ENCODE measurements at places on chromosomes 4 and X.

- DNase-seq = no peak
Observed at GRCh38 chr4:2363056-2363721, 55.3 kb downstream of the ZFYVE28 start.

DNA sequence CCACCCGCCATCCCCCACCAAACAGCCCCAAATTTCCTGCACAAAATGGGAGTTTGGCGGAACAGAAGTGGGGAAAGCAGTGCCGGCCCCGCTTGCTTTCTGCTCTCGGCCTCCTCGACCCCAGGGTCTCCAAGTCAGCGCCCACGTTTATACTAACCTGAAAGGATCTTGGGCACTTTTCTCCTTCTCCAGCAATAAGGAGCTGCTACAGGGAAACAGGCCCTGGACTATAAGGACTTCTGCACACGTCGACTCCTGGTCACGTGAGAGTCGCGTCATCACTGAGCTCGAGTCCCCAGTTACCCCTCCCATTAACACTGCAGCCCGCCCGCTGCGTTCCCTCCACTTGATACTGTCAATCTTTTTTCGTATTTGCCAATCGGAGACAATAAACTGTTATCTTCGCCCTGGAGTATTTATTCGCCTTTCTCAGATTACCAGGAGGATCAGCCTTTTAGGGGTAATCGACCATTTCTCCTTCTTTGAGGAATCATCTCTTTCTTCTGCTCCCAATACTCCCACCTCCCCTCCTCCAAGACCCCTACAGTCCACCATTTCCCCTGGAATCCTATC lies at the start of gene TCEAL8:
Gene TCEAL8 (minus strand): TSS at position 235 of the 573 bp plus-strand sequence. CDS start 1,176 bp downstream, outside the sequence.
- peak; percentile 79 for DNase-seq

- no peak for DNase-seq
Observed at GRCh38 chrX:154800478-154801210, 4.6 kb downstream of the MPP1 start.

DNA sequence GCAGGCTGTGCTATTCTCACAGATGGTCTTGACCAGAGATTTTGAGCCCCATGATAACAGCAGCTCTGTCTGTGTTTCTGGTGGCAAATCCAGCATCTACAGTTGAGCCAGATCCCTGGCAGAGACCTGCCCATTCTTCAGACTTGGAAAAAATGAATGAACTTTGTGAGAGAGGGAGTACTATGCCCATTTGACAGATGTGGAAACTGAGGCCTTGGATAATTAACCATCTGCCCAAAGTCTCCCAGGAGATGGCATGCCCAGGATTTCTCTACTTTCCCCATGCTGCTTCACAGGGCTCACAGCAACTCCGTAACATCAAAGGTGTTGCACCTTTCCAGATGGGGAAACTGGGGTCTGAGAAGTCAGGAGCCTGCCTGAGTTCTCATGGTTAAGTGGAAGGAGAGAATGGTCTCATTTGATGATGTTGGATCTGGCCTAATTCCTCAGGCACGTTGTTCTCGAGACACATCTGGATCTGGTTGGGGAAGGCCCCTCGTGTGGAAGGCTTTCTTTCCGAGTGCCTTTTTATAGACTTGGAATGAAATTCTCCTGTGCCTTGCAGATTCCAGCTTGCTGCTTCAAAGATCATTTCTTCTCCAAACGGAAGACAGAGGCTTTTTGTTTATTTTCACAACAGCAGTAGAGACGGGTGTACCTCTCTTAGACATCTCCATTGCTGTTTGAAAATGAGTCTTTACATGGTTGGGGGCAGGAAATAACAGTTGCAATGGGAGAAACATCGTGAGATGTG lies 73.3 kb upstream of the STX18 start:
- no peak for DNase-seq

GRCh38 chrX:140123446-140123845 lies 158.1 kb upstream of the CXorf66 start:
- no peak for DNase-seq

GRCh38 chr4:38663801-38664705 lies at the start of gene KLF3:
Gene KLF3, plus strand, starts transcription at chr4:38664199. Its CDS starts 16,427 bp downstream, at chr4:38680626.
- peak; percentile 95 for DNase-seq

DNA sequence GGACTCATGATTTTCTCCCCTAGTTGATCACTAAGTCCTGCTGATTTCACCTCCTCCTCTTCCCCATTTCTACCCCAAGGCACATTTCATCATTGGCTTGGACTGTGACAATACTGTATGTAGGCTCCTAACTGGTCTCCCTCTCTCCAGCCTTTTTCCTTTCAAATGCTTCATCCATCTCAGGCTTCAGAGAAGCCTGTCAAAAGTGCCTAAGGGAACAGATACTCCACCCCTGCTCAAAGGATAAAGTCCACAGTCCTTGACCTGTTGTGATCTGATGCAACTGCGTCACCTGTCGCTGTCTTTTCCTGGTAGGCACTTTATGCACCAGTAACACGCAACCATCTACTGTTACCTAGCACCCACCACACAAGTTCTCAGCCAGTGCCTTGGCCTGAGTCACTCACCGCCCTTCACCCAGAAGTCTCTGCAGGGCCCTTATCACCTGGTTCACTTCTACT lies 12.8 kb downstream of the SCARB2 start:
- DNase-seq = peak; percentile 27

DNA sequence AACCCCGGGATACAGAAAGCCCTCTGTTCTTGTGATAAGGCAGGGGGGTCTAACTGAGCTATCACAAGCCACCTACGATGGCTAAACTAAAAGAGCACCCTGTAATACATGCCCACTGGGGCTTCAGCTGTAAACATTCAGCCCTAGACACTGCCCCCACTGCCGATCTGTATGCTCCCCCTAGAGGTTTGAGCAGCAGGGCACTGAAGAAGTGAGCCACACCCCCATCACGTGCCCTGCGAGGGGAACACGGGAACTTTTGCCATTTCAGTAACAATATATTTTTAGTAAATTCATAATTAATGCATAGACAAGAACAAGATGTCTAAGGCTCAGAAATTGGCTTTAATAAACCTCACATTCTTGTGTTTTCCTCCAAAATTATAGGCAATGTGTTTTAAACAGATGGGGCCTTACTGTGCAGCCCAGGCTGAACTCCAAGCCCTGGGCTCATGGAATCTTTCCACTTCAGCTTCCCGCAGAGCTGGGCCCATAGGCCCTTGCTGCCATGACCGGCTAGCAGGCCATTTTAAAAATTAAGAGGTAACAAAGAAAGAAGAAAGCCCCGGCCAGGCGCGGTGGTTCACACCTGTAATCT lies 235.3 kb upstream of the SFRP2 start:
- no peak for DNase-seq

- DNase-seq = no peak
Observed at GRCh38 chr4:98994474-98995182, 893 bp upstream of the METAP1 start.

- no peak for DNase-seq
Observed at GRCh38 chr4:41418444-41418843, 119.5 kb upstream of the LIMCH1 start.

DNA sequence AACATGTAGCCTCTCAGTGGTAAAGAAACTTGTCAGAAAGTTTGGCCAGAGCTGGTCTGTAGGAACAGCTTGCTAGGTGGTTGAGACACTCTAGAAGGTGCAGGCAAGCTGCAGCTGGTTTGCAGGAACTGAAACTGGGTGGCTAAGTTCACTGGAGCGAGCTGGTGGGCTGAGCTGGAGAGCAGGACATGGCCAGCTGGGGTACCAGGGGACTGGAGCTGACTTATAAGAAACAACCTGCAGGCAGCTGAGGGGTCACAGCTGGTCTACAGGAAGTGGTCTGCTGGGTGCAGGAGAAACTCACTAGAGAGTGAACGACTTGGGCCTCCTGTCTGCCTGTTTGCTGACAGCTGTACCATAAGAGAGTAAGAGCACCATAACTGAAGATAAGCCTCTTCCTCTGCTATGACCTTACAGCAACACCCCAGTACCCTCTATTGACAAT lies 157.1 kb upstream of the LNX1 start:
- DNase-seq = no peak

- DNase-seq = no peak
Observed at GRCh38 chr4:145351922-145352321, 129.7 kb upstream of the SMAD1 start.

DNA sequence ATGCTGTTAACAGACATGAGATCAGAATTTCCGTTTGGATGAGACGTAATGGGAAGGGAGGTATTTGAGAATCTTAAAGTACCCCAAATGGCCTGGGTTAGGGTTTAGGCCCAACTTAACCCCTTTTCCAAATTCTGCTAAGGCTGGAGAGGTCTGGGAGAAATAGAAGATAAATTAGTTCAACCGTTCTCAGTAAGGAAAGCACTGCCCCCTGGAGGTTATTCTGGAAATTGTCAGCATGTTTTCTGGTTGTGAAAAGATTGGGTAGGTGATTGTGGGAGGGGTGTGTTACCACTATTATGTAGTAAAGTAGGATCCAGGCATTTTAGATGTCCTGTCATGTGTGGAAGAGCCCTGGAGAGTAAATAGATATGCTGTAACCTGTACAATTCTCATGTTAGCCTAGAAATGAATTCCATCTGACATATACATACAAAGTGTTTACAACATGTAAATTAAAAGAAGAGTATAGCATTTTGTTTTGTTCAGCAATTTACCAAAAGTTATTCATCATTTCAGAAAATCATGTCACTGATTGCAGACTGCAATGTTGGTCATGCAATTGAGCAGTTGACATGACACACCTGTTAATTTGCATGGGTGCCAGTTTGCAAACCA lies 26.8 kb upstream of the GRXCR1 start:
- peak; percentile 15 for DNase-seq

- DNase-seq = no peak
Observed at GRCh38 chrX:107450823-107451509, 1.5 kb downstream of the FRMPD3 start.

DNA sequence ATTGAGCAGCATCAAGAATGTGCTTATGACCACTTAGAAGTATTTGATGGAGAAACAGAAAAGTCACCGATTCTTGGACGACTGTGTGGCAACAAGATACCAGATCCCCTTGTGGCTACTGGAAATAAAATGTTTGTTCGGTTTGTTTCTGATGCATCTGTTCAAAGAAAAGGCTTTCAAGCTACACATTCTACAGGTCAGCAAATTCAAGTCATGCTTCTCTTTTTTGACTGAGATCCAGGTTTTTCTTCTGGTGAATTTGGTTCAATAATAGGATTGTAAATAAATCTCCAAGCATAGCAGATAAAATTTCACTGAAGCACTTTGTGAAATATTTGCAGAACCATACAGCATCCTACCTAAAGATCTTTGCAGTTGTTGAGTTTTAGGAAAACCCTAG lies 218.1 kb downstream of the TLL1 start:
- DNase-seq = no peak

DNA sequence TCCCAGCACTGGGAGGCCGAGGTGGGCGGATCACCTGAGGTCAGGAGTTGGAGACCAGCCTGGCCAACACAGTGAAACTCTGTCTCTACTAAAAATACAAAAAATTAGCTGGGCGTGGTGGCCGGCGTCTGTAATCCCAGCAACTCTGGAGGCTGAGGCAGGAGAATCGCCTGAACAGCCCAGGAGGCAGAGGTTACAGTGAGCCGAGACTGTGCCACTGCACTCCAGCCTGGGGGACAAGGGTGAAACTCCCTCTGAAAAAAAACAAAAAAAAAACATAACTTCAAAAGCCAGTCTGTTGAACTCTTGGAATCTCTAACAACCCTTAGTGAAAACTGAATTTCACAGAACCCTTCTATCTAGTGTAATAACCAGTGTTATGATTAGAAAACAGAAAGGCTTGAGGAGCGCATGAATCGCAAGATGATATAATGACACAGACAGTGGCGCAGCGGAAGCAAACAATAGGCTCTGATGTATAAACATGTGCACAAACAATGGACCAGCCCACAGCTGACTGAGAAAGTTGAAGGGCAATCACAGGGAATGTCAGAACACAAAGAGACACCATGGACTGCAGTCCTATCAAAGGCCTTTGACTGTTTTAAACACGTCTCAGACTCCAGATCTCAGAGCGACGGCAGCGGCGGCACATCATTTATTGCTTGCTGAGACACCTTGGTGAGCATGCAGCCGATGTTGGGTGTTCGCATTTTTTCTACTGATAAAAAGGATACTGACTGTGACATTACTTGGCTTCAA lies 81.6 kb downstream of the NSUN7 start:
- DNase-seq = no peak

GRCh38 chr4:184163813-184164212 lies 53.9 kb downstream of the ENPP6 start:
- no peak for DNase-seq

GRCh38 chrX:53685711-53686110 lies 808 bp downstream of the HUWE1 start:
- no peak for DNase-seq

- DNase-seq = no peak
Observed at GRCh38 chrX:145213504-145213903, 33.8 kb upstream of the SPANXN1 start.

GRCh38 chr4:47482326-47482725 lies 2.7 kb upstream of the ATP10D start:
- no peak for DNase-seq

DNA sequence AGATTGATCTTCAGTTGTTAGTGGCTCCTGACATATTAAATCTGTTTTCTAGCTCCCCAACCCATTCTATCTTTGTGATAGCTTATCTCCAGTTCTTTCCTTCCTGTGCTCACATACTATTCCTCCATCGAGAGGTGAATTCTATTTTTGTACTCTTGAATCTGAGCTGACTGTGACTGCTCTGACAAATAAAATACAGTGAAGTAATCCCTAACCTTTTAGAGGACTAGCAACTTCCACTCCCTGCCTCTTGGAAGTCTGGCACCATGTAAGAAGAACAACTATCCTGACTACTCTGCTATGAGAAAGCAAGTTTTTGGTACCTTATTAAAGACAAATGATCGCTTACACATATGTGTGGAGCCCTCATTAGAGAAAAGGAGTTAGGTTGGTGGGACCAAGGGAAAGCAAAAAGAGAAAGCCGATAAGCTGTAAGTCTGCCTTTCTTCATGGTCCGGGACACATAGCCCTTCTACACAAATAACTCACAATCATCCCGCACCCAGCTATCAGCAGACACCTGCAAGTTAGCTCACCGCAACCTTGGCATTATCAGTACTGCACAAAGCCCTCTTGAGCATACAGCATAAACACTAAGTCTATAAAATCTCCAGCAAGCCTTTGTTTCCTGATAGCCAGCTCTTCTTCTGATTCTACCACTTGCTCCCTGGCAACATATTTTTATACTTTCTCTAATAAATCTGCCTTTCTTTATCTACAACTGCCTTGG lies 13.5 kb upstream of the PPM1K start:
- DNase-seq = no peak

DNA sequence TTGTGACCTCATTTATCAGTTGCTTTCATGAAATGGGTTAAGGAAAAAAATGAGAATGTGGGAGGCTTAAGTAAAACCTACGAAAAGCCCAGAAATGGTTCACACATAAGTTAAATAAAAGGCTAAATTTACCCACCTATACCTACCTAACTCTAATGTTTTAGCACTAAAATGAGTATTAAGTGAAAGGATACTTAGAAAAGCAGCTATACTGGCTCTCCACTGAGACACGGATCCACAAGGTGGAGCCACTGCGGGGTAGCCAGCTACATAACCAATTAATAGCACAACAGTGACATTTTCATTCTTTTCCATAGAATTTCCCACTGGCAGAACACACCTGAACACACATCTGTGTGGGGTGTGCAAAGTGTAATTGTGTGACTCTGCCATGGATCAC lies 101.9 kb downstream of the MAML3 start:
- DNase-seq = peak; percentile 44

Measured in CD8-positive, alpha-beta T cell (primary cell).